ENCODE measurements at places on chromosomes 1 and 21.

- DNase-seq = no peak
Observed at GRCh38 chr1:209421978-209422680, 161.4 kb upstream of the CAMK1G start.

GRCh38 chr1:6052543-6053205 is 7.0 kb downstream of the KCNAB2 start:
- peak; percentile 20 for DNase-seq

GRCh38 chr1:111332190-111332589 is 41.5 kb downstream of the CHIA start:
- DNase-seq = no peak

GRCh38 chr1:161013131-161013487 is 7.8 kb downstream of the F11R start:
- DNase-seq = no peak

DNA sequence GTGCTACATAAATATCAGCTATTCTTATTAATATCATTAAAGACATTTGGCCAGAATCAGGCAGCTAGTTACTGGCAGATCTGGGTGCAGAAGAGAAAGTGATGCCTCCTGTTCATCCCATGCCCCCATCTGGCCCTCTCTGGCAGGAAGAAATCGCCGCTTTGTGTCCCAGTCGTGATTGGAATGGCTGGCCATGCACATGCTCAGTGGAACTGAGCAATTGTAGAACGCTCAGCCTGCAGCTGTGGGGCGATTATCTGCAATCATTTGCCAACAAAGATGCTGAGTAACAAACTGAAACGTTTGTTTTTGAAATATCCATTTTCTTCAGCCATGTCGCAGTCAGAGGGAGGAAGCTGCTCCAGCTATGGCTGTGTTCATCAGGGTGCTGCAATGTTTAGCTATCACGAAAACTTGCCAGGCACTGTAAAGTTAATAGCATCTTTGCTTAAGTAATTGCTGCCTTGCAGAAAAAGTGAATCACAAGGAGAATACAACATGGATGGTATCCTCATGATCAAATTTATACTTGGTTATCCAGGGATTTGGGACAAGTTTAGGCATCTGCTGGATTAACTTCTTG is 36.5 kb downstream of the NGF start:
- no peak for DNase-seq

GRCh38 chr1:87983841-87984240 is 655.2 kb downstream of the LMO4 start:
- no peak for DNase-seq

GRCh38 chr1:241579434-241579833 is 47.3 kb downstream of the KMO start:
- DNase-seq = no peak

DNA sequence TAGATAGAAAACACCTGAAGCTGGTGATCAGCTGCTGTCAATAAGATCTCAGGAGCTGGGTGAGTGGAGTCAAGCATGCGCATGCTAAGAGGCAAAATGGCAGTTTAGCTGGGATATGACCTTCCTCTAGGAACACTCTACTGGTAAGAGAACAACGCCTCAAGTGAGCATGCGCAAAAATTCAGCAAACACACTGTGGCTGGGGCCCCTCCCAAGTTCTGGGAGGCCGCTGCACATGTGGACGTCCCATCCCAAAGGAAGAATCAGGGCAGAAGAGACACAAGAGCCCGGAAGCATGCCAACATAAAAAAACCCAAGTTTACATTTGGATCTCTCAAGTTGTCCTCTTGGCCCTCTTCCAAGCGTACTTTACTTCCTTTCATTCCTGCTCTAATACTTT is 126.3 kb upstream of the F3 start:
- DNase-seq = no peak

DNA sequence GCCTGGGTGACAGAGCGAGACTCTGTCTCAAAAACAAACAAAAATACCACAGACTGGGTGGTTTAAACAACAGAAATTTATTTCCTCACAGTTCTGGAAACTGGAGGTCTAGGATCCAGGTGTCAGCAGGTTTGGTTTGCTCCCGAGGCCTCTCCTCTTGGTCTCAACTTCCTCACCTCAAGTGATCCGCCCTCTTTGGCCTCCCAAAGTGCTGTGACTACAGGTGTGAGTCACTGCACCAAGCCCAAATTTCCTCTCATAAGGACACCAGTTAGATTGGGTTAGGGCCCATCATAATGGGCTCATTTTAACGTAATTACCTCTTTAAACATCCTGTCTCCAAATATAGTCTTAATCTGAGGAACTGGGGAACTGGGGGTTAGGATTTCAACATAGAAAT is 35.5 kb downstream of the MFSD2A start:
- no peak for DNase-seq

DNA sequence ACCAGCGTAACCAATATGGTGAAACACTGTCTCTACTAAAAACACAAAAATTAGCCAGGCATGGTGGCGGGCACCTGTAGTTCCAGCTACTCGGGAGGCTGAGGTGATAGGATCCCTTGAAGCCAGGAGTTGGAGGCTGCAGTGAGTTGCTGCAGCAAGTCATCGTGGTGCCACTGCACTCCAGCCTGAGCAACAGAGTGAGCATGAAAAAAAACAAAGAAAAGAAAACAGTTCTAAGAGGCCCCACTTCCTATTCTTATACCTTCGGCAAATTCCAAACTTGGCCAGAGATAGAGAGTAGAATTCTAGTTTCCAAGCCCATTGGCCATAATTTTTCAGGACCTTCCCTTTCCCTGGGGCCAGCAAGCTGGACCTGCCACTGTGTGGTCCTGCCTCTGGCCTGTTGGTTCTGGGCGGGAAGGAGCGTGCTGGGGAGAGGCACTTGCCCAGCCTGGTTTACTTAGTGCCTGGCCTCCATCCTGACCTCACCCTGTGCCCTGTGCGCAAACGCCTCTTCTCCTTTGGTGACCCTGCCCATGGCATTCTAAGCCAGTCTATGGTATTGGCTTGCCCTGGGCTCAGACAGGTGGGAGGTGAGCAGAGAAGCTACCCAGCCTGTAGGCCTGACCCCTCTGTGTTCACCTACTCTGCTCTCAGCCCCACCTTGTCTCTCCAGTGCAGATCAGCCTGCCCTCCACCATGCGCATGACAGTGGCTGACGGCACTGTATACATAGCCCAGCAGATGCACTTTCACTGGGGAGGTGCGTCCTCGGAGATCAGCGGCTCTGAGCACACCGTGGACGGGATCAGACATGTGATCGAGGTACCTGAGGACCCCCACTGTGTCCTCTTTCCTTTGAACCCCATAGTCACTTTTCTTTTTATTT is 11.0 kb downstream of the CA6 start:
- DNase-seq = no peak

DNA sequence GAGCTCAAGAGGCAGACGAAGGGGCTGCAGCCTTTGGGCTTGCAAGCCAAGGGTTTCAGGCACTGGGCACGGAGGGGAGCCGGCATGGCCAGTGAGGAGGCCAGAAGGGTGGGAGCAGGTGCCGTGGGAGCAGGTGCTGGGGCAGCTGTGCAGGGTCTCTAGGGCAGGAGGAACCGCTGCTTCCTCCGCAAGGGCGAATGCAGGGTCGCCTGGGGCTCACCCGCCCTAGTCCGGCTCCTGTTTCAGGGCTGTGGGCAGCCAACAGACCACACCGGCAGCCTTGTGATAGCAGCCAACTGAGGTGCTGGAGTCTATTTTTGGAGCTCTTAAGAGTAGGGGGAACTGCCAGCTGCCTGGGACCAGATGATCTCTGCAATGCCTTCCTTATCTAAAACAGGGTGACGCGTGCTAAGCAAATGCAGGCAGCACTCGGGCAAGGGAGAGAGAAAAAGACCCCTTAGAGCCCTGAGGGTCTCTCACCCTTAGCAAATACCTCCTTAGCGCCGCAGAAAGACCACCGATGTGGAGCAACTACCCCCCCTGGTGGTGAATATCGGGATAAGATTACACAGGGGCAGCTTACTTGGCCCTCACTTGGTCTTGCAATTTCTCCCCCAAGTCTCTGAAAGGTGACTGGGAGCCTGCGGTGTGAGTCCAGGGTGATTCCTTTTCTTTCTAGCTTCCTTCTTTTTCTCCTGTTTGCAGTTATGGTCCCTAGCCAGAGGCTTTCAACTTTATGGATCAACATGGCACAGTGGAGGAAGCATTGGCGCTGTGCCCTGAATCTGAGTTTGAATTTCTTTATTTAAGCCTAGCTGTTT is 20.7 kb upstream of the MAPKAPK2 start:
- DNase-seq = peak; percentile 52

GRCh38 chr21:21436012-21436534 is 437.9 kb downstream of the NCAM2 start:
- no peak for DNase-seq

- DNase-seq = no peak
Observed at GRCh38 chr1:158039380-158039779, 45.9 kb downstream of the KIRREL1 start.

GRCh38 chr1:200042119-200042551 is 14.6 kb downstream of the NR5A2 start:
- DNase-seq = no peak

- DNase-seq = no peak
Observed at GRCh38 chr1:161071886-161072371, 2.2 kb upstream of the ARHGAP30 start.

GRCh38 chr1:23484253-23485001 is 448 bp upstream of the ASAP3 start:
- DNase-seq = peak; percentile 84

DNA sequence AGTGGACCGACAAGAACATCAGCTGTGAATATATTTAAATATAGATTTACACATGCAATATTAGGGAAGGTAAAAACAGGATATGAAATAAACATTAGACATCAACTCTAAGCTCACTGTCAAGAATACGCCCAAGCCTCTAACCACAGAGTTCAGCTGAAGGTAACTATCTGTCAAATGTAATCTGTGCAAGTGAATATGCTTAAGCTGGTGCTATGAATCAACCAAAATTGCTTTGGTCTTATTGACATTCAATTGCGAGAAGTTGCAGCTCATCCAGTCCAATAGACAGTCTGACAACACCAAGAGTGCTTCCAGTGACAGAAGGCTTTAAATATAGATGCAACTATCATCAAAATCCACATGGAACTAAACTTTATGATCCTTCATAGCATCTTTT is 32.3 kb downstream of the USH2A start:
- DNase-seq = no peak

DNA sequence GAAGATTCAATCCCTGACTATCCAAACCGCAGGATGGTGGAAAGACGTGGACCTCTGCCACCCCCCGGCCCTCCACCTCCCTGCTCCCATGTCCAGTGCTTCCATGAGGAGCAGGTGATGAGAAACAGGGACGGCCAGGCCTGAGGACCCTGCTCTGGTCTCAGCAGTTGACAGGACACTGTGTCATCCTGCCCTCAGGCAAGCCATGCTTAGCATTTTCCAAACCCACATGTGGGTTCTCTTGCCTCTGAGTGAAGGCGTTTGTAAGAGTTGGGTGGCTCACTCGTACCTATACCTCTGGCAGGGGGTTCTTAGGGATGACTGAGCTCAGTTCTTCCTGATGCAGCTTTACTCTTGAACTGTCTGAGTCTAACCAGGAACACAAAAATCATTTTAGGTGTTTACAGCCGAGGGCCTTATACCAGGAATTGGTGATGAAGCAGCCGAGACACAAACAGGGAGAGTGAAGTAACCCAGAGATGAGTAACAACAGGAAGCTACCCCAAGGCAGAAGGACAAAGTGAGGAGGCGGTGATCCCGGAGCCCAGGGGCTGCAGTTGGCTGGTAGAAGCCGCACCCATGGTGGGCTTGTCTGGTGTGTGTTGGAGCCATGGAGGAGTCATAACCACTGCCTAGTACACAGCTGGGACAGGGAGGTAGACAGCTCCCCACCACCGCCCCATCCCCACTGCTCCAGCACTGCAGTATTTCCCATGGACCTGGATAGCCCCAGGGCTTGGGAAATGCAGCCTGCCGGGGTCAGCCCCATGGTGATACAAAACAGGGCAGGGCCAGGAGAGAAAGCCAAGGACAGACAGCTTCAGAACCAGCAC is 21.4 kb downstream of the MYBPH start:
- no peak for DNase-seq

DNA sequence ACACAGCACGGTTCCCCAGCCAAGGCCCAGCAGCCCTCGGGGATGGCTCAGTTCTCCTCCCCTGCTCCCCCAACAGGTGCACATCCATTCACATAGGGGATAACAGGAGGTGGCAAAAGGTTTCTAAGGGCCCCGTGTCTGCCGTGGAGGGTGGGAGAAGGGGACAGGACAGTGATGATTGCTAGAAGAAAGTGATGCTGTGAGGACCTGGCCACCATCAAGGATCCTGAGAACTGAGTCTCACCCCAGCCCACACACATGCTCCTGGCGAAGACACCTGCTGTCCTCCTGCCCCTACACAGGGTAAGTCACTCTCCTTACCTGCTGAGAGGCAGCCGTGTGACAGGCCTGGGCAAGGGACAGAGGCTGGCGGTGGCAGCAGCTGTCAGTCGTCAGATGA is 54.5 kb downstream of the GNG4 start:
- no peak for DNase-seq

- DNase-seq = no peak
Observed at GRCh38 chr1:58886611-58887010, 102.8 kb upstream of the JUN start.

GRCh38 chr1:4023678-4024077 is 123.6 kb upstream of the C1orf174 start:
- no peak for DNase-seq

- DNase-seq = no peak
Observed at GRCh38 chr1:23018661-23019093, 591 bp upstream of the KDM1A start.

DNA sequence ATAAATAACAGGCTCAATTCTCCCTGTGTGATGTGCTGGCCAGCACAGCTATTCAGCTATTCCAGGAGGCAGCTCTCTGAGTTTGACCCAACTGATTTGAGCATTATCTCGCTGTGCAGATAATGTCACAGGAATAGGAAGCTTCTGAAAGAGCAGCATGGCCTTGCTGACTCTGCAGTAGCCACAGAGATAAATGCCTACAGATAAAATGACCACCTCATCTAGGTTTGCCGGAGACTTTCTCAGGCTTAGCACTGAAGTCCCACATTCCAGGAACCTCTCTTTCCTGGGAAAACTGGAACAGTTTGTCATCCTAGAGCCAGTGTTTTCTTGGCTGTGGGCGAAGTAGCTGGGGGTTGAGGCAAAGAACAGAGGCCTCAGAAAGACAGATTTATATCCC is 98.9 kb downstream of the MRPL39 start:
- no peak for DNase-seq

DNA sequence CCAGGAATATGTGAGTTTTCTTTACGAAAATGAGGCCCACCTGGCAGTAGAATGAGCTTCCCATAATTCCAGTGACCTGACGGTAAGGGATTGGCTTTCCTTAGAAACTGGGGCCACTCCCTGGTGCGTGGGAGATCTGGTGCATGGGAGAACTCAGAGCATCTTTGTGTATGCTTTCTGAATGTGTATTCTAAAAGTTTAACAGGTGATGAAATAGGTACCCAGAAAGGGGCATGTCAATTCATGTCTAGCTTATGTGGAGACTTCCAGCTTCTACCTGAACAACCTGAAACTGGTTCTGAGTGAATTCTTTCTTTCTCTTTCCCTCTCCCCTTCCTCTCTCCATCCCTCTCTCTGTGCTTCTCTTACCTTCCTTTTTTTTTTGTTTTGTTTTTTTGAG is 15.2 kb upstream of the FCRLA start:
- DNase-seq = no peak

GRCh38 chr1:93600663-93601062 is 81.0 kb downstream of the BCAR3 start:
- DNase-seq = no peak

- DNase-seq = no peak
Observed at GRCh38 chr1:191592039-191592438, 566.2 kb upstream of the RGS18 start.

- DNase-seq = no peak
Observed at GRCh38 chr1:241376701-241377100, 19.7 kb upstream of the RGS7 start.

Measured in stimulated activated CD8-positive, alpha-beta memory T cell treated with anti-CD3 and anti-CD28 coated beads, Interleukin-7, amount 100 ng/mL, for 4 hours (primary cell).